ENCODE measurements at places on chromosomes 5 and 9. TPM values are rescaled to one million over a fixed set of nuclear protein-coding genes. Genes with fewer than 3 reads are reported as not detected.
A peak's percentile ranks its signal among the peaks of the same experiment; 100 is the strongest.

DNA sequence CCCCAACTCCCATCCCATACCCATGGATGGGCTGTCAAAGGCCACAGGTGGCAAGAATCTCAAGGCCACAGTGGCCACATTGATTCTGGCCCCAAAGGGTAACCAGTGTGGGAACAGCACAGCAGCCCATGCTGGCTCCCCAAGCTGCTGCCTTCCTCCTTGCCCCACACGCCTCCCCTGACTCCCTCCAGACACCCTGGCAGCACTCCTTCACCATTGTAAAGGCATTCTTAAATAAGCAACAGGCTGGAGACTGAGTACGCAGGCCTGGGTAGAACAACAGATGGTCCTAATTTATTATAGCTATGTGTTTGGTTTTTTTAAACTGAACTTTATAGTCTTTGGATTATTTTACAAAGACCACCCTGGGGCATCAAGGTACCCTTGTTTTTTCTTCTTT is 158.8 kb downstream of the TSSK1B start:
- peaks cover 11% of the 10 kb centered on the region for H3K4me1 ChIP-seq
- no peak overlapping the region for H3K4me3 ChIP-seq
- no peaks in the 10 kb centered on the region for H3K36me3 ChIP-seq
- H3K27ac ChIP-seq = no peak overlapping the region

DNA sequence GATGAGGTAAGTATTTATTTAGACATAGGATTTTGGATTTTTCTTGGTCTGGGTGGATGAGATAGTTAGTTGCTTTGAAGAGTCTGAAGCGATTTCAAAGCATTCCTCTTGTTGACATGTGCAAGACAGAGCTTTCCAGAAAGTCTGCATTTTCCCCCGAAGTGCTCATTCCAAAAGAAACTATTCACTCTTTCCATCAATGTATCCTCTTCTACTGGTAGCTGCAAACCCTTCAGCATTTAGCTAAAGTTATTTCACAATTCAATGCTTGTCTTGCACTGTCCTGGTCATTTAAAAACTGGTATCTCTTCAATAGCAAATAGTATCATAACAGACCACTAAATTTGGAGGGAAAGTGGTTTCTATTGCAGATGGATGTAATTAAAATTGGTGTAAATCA is 13.0 kb downstream of the NREP start:
- no peak overlapping the region for H3K4me3 ChIP-seq
- H3K4me1 ChIP-seq = peaks cover 32% of the 10 kb centered on the region
- no peak overlapping the region for H3K27ac ChIP-seq
- no peak for DNase-seq

DNA sequence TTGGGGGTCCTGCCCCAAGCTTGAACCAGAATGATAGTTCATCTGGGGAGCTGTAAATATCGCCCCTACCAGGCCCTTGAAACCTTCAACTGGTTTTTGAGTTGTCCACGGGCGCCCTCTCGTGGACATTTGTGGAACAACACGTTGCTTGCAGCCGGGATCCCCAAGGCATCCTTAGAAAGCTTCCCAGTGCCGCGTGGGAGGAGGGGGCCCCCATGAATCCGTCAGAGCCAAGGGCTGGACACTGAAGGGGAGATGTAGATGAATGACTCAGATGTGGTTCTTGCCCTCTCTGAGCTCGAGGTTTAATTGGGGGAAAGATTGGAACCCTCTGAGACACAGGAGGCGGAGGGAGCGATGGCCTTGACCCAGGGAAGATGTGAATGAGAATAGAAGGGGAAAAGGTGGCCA is 31.8 kb upstream of the ORM1 start:
- no peaks in the 10 kb centered on the region for H3K4me1 ChIP-seq
- H3K36me3 ChIP-seq = no peaks in the 10 kb centered on the region
- DNase-seq = peak; percentile 91
- H3K27ac ChIP-seq = no peak overlapping the region

GRCh38 chr5:100456615-100457014 is 78.6 kb upstream of the FAM174A start:
- no peak overlapping the region for H3K4me3 ChIP-seq
- no peaks in the 10 kb centered on the region for H3K36me3 ChIP-seq
- no peaks in the 10 kb centered on the region for H3K4me1 ChIP-seq
- no peak overlapping the region for H3K27ac ChIP-seq
- no peak for DNase-seq

DNA sequence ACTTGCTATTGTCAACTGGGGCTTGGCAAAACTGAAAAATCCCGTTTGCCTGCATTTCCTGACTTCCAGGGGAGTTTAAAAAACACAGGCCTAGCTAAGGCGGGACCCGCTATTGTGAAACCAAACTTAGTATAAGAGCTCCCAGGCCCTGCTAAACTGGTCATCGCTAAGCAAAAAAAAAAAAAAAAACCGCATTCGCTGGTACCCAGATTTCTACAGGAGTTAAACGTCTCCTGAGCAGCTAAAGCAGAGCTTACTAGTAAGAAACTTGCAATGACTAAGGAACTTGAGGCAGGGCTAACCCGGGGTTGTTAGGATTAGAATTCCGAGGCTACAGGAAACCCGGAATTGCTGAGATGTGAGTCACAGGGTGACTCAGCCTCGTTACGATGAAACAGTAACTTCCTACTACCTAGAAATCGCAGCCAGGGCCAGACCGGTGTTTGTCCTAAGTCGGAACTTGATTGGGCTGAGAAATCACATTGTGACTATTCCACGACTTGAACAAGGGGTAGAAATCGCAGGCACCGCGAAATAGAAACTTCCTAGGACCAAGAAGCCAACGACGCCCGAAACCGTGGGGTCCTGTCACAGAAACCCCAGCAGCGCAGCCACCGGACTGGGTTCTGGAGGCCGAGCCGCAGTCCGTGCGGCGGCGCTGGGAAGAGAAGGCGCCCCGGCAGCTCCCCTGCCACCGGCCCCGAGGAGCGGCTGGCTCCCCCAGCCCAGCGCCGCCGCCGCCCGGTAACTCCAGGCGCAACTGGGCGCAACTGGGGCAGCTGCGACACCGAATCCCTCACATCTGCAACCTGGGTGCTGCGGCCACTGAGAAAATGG is 89.4 kb downstream of the ANXA2R start:
- H3K4me1 ChIP-seq = peaks cover 3% of the 10 kb centered on the region
- H3K4me3 ChIP-seq = peak overlapping the region; percentile 53
- H3K36me3 ChIP-seq = no peaks in the 10 kb centered on the region

- no peaks in the 10 kb centered on the region for H3K27me3 ChIP-seq
- peaks cover 34% of the 10 kb centered on the region for H3K4me1 ChIP-seq
- H3K4me3 ChIP-seq = no peak overlapping the region
- peak; percentile 79 for DNase-seq
- no peaks in the 10 kb centered on the region for H3K36me3 ChIP-seq
- no peak overlapping the region for H3K27ac ChIP-seq
These were observed 33.1 kb downstream of the FABP6 start for GRCh38 chr5:160262151-160263074.

- no peak overlapping the region for H3K27ac ChIP-seq
- no peak overlapping the region for H3K4me3 ChIP-seq
- no peaks in the 10 kb centered on the region for H3K36me3 ChIP-seq
- H3K27me3 ChIP-seq = no peaks in the 10 kb centered on the region
- peaks cover 4% of the 10 kb centered on the region for H3K4me1 ChIP-seq
These were observed 224.5 kb upstream of the TUT7 start for GRCh38 chr9:86578722-86579121.

DNA sequence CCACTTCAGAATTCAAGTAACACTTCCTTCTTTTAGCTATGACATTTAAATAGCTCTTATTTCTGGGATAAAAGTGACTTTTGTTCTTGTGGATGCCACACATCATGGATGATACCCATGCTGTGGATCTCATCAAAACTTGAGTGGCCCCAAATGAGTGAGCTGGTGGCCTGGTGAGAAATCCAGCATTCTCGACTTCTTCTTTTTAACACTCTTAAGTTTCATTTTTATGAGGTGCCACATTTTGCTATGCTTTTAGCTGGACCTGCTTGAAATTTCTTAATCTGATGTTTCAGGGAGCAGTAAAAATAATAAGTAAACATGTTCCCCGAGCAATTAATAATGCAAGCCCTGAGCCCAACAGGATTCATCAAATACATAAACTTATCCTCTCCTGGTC is 384.8 kb upstream of the MEF2C start:
- DNase-seq = no peak
- no peaks in the 10 kb centered on the region for H3K36me3 ChIP-seq
- no peak overlapping the region for H3K4me3 ChIP-seq

- H3K4me1 ChIP-seq = no peaks in the 10 kb centered on the region
- H3K27me3 ChIP-seq = peaks cover 9% of the 10 kb centered on the region
- H3K27ac ChIP-seq = no peak overlapping the region
- no peaks in the 10 kb centered on the region for H3K36me3 ChIP-seq
- H3K4me3 ChIP-seq = no peak overlapping the region
These were observed 170.3 kb downstream of the PDZD2 start for GRCh38 chr5:31809050-31809870.

The NCBP1 gene
- total RNA-seq = 27.3 TPM

The KCNMB1 gene
- total RNA-seq = 2.2 TPM

The FAM153A gene
- total RNA-seq = 45.7 TPM

The TXNDC8 gene
- total RNA-seq = not detected

The EFNA5 gene
- total RNA-seq = 3.7 TPM

The RGS7BP gene
- 1.4 TPM for total RNA-seq
